ENCODE measurements at places on chromosomes 12 and 14.

DNA sequence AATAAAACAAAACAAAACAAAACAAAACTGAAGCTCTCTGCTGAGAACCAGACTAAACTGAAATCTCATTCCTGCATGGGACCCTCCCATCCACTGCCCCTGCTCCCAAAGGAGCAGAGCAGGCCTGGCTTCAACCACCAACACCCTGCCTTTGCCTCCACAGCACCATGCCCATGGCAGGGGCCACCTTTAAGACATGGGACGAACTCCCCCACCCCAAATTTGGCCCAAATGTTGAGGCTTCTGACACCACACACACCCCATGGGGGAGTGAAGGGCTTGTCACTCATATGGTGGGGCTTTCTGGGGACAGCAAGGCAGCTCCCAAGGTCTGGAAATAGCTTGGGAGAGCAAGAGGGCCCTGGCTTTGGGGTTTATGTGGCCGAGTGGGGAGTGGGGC, 177.2 kb downstream of the KIF26A start:
- no peak for DNase-seq

- no peak for DNase-seq
Observed at GRCh38 chr12:123836292-123836691, 74.2 kb downstream of the DNAH10 start.

- no peak for DNase-seq
Observed at GRCh38 chr12:56031987-56032386, 9.7 kb upstream of the RPS26 start.

DNA sequence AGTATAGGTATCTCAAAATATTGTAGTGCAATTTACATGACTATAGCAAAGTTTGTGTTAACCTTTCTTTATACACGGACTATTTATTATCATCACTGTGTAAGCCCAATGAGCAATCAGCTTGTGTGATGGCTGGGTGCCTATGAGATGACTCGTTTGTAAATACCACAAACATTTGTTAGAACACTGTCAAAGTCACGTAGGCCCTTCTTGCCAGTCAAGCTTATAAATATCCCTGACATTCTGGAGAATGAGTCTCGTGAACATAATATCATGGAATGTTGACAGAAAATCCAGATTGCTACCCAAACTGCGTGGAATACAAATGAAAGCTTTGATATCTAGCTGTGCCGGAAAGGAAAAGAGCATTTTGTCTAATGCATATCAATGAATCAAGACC, 648.3 kb upstream of the MDGA2 start:
- no peak for DNase-seq

DNA sequence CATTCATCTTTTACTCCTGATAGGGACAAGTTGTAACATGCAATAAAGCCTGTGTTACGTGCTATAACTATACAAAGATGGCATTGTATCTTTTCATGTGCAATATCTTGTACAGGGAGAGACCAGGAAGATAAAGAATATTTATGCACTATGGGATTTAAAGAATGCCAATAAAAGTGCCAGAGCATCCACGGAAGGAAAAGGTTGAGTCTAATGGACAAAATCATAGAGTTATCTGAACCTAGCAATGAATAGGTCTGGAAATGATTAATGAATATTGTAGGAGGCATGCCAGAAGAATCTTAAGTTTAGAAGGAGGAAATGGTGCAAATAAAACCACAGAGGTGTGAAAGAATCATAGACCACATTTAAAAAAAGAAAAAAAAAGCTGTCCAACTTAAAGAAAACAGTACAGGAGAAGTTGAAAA, 263.9 kb downstream of the KCNC2 start:
- DNase-seq: no peak
